Stimulated activated CD4-positive, alpha-beta T cell treated with anti-CD3 and anti-CD28 coated beads, Interleukin-15, amount 100 ng/mL, for 1 hour (primary cell): ENCODE measurements at places on chromosomes 7 and 10.

DNA sequence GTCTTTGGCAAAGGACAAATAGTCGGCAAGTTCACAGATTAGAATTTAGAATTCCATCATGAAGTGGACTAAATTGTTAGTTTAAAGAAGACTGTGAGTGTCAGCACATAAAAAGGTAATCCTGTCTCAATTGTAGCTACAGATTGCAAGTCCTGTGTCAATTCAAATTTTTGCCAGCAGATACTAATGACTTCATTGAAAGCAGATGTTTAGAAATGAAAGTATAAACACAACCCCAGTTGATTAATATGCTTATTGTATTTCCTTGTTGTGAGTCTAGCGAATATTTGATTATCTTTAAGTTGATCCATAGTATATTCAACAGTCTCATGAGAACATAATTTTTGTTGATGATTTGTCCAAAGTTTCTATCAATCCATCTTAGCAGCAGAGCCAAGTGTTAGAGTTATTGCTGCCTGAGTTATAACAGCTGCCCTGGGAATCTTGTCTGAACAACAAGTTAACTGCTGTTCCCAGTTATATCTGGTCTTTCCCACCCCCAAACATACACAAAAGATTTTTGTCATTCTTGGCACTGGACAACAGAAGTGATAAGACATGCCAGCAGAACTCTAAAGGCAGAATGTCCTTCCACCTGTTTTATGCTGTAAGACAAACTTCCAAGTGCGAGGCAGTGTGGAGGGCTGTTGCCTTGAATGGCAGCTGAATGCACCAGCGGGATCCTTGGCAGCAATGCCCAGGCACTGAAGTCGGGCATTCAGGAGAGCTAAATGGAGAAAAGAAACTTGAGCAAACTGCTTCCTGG is 21.3 kb upstream of the HERPUD2 start:
- DNase-seq = no peak

- DNase-seq = no peak
Measured at GRCh38 chr7:83629117-83629880, 19.6 kb downstream of the SEMA3E start.

DNA sequence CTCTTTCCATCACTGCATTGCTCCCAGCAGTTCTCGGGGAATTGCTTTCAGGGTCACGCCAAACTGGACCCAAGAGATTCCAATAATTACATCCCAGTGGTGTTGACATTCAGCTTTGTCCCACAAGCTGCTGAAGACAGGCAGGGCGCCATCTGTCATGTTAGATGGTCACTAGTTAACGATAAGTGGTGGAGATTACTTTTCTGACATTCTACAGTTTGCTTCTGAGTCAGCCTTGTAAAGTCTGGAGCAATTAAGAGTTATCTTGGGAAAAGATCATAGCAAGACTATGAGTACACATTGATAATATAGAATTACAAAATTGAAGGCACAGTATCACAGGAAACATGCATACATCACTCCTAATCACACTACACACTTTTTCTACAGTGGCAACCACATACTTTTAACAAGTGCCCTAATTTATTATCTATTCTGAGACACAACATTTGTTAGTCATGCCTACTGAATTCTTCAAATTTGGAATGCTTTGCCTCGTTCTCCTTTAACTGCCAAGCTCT is 41.9 kb downstream of the SEMA3C start:
- no peak for DNase-seq

DNA sequence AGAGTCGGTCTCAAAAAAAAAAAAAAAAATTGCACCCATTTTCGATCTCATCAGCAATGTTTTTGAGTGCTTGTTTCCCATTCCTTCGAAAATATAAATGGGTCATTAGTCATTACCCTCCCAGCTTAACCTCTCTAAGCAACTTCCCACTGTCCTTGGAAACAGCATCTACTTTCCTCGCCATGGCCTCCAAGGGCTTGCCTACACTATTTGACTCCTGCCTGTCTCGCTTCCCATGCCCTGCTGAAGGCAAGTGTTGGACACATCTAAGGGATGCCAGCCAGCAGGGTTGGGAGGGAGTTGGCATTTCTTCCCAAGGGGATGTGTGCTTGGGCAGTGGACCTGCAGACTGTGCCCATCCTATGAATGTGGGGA is 12.7 kb upstream of the RHBDD2 start:
- no peak for DNase-seq

- no peak for DNase-seq
Measured at GRCh38 chr10:6674291-6674690, 94.2 kb upstream of the PRKCQ start.

DNA sequence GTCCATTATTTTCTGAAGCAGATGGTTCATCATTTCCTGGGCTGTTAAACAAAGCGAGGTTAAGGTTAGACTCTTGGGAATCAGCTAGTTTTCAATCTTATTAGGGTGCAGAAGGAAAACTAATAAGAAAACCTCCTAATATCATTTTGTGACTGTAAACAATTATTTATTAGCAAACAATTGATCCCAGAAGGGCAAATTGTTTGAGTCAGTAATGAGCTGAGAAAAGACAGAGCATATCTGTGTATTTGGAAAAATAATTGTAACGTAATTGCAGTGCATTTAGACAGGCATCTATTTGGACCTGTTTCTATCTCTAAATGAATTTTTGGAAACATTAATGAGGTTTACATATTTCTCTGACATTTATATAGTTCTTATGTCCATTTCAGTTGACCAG is 10.1 kb downstream of the BUB3 start:
- DNase-seq = no peak

DNA sequence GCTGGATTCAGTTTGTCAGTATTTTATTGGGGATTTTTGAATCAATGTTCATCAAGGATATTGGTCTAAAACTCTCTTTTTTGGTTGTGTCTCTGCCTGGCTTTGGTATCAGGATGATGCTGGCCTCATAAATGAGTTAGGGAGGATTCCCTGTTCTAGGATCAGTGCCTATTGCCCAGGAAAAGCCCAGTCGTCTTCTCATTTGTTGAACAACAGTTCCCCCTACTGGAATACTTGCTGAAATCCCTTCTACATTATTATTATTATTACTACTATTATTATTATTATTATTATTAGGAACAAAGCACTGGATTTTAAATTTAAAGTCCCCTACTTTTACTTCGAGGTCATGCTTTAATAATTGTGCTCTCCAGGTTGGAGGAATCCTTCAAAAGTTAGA is 528.9 kb downstream of the MAGI2 start:
- no peak for DNase-seq

DNA sequence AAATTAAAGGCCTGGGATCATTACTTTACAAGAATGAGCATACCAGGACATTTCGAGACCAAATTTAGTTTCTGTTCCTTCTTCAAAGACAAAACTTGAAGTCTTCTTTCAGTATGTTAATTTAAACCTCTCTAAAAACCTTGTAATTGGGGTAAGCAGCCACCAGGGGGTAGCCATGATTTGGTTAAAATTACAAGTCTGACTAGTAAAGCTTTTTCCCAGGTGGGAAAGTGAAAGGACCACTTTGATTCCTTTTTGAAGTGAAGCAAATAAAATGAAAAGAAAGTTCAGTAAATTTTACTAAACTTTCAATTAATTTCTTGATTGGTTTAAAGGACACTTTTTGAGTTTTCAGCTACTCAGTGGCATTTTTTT is 294.3 kb downstream of the BBS9 start:
- DNase-seq = no peak

DNA sequence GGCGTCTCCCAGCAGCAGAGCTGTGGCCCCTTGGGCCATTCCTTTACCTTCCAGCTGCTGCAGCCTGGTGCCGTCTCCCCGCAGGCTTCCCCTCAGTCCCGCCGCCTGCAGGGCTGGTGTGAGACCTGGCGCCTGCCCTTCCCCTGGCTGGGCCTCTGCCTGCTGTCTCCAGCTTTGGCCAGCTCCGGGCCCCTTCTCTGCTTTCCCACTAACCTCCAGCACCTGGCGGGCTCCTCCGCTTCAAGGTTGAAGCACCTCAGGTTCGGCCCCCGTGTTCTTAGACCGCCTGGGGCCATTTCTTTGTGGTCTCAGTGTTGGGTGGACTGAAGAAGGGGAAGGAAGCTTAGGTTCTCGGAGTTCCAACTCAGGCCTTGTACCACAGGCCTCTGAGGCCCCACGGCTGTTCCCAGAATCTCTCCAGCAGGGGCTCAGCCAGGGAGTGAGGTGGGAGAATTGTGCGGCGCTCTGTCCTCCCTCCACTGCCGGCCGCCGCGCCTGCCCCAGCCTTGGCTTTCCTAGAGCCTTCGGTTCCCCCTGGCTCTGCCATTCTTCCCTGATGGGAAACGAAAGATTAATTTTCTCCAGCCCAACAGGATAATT is 30.3 kb downstream of the GBX1 start:
- no peak for DNase-seq

DNA sequence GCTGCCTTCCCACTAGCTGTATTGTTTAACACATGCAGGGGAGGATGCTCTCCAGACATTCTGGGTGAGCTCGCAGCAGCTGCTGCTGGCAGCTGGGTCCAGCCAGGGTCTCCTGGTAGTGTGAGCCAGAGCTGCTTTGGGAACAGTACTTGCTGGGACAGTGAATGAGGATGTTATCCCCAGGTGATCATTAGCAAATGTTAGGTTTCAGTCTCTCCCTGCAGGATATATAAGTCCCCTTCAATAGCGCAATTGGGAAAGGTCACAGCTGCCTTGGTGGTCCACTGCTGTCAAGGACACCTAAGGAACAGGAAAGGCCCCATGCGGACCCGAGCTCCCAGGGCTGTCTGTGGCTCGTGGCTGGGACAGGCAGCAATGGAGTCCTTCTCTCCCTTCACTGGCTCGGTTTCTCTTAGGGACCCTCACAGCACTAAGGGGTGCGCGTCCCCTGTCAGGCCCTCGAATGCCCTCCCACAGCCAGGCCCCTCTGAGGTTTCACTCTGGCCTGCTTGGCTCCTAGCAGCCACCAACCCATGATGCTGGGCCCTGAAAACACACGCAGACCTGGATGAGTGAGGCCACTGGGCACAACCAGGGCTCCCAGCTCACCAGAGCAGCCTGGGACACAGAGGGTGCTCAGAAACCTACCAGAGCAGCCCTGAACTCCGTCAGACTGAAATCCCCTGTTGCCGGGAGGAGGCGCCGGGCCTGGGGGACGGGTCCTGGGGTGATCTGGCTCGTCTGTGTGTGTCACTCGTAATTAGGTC is 173.0 kb upstream of the LANCL2 start:
- DNase-seq = no peak

DNA sequence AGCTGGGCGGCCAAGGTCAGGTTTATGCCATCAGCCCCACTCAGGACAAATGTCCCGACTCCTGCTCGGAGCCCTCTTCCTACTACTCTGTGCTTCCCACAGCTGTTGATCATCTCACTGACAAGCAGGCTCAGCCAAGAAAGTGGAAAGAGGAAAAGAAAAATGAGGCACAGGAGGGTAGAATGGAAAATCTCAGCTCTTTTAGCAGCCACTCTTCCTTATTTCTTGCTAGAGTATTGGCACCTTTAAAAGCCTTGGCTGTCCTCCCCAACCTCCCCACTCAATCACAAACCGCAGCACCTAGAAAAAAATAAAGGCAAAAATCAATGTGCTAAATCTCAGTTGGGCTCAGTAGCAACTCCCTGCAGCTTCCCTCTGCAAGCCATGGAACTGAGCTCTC is 35.3 kb upstream of the AGK start:
- no peak for DNase-seq

DNA sequence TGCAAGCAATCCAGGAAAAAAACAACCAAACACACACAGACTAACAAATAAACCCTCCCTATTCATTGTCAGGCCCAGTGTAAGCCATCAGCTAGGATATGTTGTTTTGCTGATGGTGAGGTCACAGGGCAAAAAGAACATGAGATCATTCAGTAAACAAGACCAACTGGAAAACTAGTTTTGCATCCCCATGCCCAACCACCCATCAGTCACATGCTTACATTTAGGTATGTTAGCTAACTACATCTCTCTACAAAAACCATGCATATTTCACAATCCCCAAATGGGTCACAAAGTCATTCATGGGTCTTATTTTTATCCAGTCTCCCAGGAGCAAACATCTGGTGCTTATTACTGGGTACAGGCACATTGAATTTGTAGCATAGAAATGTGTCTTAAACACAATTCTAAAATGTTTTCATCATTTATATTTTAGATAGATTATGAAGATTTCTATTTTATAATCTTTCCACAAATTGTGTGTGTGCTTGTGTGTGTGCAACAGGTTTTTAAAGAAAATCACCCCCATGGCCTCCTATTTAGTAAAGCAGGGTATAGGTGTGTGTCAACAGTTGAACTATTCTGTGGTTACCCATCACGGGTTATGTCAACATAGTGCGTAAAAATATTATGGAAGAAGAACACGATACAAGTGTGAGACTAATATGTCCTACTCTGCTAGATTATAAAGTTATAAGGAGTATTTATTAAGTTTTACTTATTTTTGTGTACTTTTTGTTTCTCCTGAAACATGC is 103.8 kb upstream of the AKR1E2 start:
- no peak for DNase-seq

GRCh38 chr10:132541601-132542011 is 4.0 kb downstream of the INPP5A start:
- DNase-seq = no peak

DNA sequence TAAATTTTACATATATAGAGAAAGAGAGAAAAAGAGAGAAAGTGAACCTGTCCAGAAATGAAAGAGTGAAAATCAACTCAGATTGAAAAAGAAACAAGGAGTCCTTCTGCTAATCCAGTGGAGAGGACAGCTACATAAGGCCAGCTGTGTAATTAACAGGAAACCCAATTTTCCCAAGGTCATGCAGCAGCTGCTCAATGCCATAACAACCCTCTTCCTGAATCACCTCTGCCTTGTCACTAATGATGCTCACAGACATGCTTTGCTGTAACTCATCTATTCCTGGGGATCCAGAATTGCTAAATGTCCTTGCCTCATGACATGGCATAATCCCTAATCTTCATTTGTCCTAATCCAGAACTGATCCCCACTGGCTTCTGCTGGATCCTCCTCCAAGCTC is 288.6 kb downstream of the NEBL start:
- DNase-seq = no peak

GRCh38 chr7:150358433-150358832 is 10.2 kb upstream of the REPIN1 start:
- no peak for DNase-seq

DNA sequence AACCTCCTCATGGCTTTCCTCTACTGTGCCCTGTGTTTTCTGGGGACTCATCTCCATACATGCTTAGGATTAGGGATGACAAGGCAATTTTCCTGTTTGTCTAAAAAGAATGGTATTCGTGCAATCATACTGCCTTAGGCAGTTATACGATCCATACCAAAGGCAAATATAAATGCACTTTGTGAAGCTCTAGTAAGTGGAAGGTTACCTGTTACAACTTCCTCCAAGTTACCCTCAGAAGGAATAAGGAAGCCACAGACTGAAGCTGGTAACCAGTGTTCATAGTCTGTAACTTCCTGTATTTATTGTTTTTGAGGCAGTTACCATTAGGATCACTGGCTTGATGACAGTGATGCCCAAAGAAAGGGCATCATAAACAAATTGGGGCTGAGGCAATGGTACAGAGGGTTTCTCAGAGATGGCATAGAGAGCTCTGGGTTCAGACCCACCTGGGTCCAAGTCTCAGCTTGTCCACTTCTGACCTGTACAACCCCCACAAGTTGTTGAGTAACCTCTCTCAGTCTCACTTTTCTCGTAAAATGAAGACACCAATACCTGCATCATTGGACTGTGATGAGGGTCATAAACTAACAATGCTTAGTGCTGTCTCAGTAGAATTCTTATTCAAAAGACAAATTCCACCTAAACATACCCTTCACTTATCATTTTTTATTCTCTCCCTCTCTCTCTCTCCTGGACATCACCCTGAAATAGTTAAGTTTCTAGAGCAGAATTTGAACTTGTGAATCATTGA is 138.2 kb downstream of the ELMO1 start:
- no peak for DNase-seq

GRCh38 chr10:72038458-72039001 is 49.8 kb downstream of the SPOCK2 start:
- DNase-seq = no peak
